SHP77 treated with DMSO at 0.1 percent for 48 hours (cell line): ENCODE measurements at places on chromosomes 4 and X.

DNA sequence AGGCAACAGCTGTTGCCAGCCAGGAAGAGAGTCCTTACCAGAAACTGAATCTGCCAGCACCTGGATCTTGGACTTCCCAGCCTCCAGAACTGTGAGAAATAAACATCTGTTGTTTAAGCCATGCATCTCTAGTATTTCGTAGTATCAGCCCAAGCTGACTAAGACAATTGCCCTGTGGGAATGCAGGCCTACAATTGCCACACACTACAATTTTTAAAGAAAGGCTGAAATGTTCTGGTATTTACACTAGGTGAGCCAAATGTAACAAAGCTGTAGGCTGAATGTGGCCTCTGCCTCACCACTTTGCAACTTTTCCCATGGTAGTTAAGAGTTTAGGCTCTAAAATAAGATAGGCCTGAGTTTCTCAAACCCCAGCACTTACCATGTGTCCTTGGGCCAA is 59.1 kb downstream of the SPATA18 start:
- DNase-seq, result no peak

GRCh38 chrX:118525174-118525730 is 29.6 kb downstream of the DOCK11 start:
- DNase-seq, result no peak

DNA sequence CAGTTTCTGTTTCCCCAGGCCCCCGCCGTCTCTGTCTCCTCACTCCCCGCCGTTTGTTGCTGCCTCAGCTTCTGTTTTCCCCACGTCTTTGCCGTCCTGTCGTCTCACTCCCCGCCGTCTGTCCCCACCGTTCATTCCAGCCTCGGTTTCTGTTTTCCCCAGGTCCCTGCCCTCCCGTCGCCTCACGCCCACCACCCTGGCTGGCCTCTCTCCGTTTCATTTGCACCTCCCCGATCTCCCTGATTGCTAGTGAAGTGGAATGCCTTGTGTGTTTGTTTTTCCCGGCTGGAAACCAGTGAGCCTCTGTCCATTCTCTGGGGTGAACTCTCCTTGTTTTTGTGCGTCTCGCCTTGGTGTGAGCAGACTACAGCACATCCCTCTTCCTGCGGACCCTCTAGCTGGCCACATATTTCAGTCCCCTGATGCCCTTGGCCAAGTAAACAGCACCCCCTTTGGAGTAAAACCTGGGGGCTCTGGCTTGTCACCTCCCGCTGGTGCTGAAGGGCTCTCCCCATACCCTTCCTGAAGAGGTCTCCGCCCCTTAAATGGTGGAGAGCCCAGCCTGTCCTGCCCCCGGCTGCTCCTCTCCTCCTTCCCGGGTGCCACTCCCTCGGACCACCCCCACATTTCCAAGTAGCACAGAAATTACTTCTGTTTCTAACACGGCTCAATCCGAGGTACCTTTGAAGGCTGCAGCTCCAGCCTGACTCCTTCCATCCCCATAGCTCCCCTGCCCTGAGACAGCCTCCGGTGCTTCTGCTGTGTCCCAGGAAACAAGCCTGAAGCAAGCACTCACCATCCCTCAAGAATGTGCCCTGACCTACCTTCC is 13.2 kb downstream of the TMEM175 start:
- DNase-seq, result no peak

DNA sequence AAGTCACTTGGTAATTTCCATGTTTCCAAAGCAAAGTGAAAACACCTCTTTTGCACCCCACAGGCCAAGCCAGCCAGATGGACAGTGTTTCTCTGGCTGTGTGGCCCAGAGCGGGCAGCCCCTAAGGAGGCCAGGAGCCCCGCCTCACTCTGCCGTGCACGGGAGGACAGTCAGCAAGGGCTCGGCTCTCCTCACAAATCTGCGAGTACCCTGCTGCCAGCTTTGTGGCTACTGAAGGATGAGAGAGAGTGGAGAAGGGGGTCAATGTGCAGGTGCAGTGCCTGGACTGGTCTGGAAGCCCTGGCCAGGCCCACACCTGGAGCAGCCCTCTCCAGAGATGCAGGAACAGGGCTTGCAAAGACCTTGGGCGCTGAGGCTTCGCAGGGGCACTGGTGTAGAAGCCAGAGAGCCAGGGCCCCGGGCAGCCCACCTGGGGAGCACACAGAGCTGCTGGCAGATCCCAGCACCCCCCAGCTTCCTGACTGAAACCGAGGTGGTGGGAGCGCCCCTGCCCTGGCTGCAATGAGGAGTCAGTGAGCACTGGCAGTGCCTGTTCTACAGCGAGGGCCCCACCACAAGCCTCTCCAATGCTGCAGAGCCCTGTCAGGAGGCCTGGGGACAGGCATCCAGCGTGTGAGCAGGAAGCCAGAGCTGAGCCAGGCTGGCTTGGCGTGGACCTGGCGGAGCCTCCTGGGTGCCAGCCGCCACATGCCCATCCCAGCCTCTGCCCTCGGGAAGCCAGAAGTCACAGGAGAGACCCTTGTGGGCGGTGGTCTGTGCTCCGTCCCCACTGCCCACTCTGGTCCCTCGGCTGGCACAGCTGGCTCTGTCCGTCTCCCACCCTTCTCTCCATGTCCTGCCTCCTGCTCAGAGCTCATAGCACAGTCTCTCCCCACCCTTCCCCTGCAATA is 3.9 kb downstream of the SPON2 start:
- no peak for DNase-seq

DNA sequence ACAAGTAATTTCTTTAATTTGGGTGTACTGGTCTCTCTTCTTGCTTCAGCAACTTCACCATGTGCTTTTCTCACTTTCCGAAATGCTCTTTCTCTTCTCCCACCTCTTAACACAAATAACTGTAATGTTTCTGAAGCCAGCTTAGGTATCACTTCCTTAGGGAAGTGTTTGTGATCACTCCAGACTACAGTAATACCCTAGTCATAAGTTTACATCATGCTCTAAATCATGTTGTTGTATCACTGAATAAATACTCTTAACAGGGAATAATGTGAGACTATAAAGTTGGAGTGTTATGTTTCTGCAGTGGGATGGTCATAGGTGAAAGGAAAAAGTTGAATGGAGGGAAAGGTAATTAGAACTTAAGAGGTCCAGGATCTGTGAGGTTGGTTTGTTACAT is 712.3 kb downstream of the C4orf33 start:
- no peak for DNase-seq

DNA sequence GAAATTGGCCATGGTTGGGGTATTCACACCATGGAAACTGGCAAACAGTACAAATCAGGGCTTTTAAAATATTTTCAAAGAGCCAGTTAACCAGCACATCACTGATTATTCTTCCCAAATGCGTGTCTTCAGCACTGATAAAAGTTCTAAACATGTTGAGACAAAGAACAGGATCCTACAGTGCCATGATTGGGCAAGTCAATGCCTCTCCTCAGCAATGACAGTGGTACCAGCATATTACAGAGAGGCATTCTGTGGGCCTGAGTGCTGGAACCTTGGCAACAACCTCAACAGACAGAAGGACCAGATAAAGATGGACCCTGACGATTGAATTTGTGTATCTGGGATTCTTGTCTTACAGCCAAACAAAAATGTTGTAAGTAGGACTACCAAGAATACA is 108.9 kb downstream of the EFHC2 start:
- no peak for DNase-seq

GRCh38 chr4:123200051-123200940 is 196.3 kb upstream of the SPRY1 start:
- DNase-seq, result no peak

- no peak for DNase-seq
These were observed 779 bp upstream of the PRSS12 start for GRCh38 chr4:118353534-118354030.
